ENCODE measurements at places on chromosomes 16 and 17.

- H3K4me3 ChIP-seq = no peak overlapping the region
- no peaks in the 10 kb centered on the region for H3K4me1 ChIP-seq
Observed at GRCh38 chr16:82636485-82636884, 9.7 kb downstream of the CDH13 start.

DNA sequence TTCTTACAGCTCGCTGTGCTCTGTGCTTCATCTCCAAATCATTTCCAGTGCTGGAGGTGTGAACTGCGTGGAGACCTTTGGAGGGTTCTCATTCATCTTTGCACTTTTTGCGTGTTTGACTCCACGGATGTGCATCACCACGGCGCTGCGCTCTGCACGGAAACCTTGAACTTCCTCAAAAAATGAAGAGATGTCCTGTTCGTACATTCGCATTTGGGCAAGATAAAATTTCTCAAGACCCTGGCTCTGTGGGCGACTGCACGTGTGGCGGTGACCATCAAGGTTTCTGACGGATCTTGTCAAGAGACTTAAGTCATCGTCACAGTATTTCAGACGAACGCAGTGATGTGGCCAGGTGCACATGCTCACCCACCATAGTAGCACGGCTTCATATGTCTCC, 10.3 kb upstream of the PVALEF start:
- no peaks in the 10 kb centered on the region for H3K27me3 ChIP-seq
- no peak for DNase-seq
- H3K4me1 ChIP-seq = peaks cover 21% of the 10 kb centered on the region
- H3K4me3 ChIP-seq = no peak overlapping the region

GRCh38 chr16:85567101-85567866, 45.8 kb upstream of the GSE1 start:
- peak overlapping the region; percentile 86 for H3K27ac ChIP-seq
- no peaks in the 10 kb centered on the region for H3K27me3 ChIP-seq
- no peak overlapping the region for H3K4me3 ChIP-seq
- no peak for DNase-seq
- no peaks in the 10 kb centered on the region for H3K36me3 ChIP-seq
- H3K4me1 ChIP-seq = peaks cover 97% of the 10 kb centered on the region

DNA sequence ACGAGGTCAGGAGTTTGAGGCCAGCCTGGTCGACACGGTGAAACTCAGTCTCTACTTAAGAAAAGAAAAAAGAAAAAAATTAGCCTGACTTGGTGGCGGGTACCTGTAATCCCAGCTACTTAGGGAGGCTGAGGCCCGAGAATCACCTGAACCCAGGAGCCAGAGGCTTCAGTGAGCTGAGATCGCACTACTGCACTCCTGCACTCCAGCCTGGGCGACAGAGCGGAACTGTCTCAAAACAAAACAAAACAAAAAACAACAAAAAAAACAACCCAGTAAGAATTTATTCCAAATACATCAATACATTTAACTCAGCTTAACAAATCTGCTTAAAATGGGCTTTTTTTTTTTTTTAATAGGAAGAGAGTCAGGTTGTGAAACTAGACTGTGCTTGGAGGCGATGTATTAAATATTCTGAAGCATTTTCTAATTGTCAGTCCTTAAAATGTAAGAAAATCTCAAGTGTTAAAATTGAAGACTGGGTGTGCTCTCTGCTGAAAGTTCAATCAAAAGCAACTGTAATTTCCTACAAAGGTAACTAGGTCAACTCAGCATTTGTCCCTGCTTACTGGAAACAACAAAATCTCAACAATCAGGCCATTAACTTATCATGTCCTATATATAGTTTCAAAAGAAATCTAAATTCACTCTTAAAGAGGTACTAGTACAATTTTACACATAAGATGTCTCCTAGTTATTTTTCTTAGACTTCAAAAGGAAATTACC, 23.2 kb downstream of the KANSL1 start:
- H3K27me3 ChIP-seq = no peaks in the 10 kb centered on the region
- H3K4me3 ChIP-seq = no peak overlapping the region
- H3K27ac ChIP-seq = no peak overlapping the region
- peaks cover 11% of the 10 kb centered on the region for H3K4me1 ChIP-seq

DNA sequence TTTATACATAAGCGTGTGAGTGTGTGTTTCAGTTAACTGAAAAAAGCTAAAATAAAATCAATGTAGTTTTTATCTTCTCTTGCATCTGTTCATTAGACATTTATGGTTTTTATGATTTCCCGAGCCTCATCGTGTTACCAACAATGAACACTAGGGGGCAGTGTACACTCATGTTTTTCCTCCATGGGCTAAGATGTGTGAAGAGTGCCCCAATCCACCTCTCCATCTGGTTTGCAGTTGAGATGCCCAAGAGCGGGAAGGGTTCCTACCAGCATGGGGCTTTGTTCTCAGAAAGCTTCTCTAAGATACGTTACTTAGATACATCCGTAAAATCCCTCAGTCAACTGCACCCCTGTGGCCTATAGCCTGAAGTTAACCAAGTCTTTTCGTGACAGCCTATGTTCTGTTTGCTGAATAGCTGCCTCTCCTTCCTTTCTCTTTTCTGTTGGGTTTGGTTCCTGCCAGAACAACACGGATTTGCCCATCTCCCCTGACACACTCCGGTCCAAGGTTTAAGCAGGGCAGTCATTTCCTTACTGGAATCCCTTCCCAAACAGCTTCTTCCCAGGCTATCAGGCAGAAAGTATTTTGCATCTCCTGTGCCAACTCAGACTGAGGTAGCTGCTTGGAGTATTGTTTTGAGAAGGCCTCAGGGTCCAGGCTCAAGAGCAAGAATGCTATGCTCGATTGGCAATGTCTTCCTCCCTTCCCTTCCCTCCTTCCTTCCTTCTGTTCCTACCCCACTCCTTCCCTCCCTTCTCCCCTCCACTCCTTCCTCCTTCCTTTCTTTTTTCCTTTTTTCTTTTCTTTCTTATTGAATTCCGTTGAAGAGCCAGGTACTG, 12.9 kb upstream of the ELAC2 start:
- no peaks in the 10 kb centered on the region for H3K27me3 ChIP-seq
- no peak overlapping the region for H3K4me3 ChIP-seq
- H3K27ac ChIP-seq = no peak overlapping the region
- peak; percentile 79 for DNase-seq
- no peaks in the 10 kb centered on the region for H3K36me3 ChIP-seq
- H3K4me1 ChIP-seq = peaks cover 3% of the 10 kb centered on the region

DNA sequence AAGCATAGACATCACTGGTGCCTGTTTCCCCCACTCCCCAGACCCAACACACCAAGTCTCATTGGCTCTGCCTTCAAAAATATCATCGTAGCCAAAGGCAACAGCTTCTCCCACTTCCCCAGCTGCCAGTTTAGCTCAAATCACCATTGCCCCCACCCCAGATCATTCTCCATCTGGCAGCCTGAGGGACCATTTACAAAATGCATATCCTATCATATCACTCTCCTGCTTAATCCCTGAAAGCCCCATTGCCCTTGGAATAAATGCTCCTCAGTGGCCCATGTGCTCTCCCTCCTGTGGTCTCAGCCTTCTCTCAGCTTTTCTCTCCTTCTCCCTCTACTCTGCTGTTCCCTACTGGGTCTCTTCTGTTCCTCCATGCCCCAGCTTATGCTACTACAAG, 68.3 kb downstream of the CACNG3 start:
- H3K4me3 ChIP-seq = no peak overlapping the region
- H3K36me3 ChIP-seq = no peaks in the 10 kb centered on the region
- no peak for DNase-seq
- no peak overlapping the region for H3K27ac ChIP-seq

DNA sequence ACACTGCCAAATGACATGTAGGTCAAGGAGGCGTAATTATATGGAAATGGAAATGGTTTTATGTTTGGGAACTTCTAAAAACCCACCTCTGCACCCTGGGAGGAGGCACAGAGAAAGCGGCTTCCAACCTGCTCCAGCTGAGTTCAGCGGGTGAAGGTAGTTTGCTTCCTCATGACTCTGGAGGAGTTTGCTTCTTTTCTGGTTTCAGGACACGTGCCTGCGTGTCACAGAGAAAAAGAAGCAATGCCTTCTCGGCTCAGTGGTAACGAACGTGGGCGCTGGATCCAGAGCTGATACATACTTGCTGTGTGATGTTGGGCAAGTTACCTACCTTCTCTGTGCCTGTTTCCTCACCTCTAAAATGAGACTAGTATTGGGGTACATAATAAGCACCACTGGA, 22.1 kb downstream of the GPR139 start:
- DNase-seq = no peak
- H3K27ac ChIP-seq = no peak overlapping the region
- no peak overlapping the region for H3K4me3 ChIP-seq
- H3K4me1 ChIP-seq = no peaks in the 10 kb centered on the region

GRCh38 chr17:55500103-55500502, 11.1 kb downstream of the SMIM36 start:
- no peak for DNase-seq
- no peak overlapping the region for H3K27ac ChIP-seq
- H3K4me3 ChIP-seq = no peak overlapping the region
- no peaks in the 10 kb centered on the region for H3K36me3 ChIP-seq
- no peaks in the 10 kb centered on the region for H3K27me3 ChIP-seq
- H3K4me1 ChIP-seq = no peaks in the 10 kb centered on the region

DNA sequence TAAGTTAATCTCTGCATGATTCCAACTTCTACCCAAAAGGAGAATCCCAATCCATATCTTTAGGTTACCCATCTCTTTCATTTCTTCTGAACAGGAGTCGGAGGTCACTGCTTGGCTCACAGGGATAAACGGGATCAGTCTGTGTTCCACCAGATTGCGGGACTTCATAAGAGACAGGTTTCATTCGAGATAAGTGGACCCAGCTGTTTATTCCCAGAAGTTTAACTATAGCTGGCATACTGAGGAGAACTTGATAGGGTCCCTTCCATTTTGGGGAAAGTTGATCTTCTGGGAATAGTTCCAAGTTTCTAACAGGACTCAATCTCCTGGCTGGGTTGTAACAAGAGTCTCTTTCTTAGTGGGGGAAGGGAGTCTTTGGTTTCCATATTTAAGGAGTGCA, 45.4 kb upstream of the ARL4D start:
- H3K27me3 ChIP-seq = no peaks in the 10 kb centered on the region
- H3K36me3 ChIP-seq = no peaks in the 10 kb centered on the region
- DNase-seq = no peak
- H3K4me1 ChIP-seq = no peaks in the 10 kb centered on the region
- no peak overlapping the region for H3K4me3 ChIP-seq

GRCh38 chr16:17389384-17389783, 81.4 kb downstream of the XYLT1 start:
- no peak overlapping the region for H3K4me3 ChIP-seq
- H3K27me3 ChIP-seq = no peaks in the 10 kb centered on the region
- H3K36me3 ChIP-seq = no peaks in the 10 kb centered on the region

DNA sequence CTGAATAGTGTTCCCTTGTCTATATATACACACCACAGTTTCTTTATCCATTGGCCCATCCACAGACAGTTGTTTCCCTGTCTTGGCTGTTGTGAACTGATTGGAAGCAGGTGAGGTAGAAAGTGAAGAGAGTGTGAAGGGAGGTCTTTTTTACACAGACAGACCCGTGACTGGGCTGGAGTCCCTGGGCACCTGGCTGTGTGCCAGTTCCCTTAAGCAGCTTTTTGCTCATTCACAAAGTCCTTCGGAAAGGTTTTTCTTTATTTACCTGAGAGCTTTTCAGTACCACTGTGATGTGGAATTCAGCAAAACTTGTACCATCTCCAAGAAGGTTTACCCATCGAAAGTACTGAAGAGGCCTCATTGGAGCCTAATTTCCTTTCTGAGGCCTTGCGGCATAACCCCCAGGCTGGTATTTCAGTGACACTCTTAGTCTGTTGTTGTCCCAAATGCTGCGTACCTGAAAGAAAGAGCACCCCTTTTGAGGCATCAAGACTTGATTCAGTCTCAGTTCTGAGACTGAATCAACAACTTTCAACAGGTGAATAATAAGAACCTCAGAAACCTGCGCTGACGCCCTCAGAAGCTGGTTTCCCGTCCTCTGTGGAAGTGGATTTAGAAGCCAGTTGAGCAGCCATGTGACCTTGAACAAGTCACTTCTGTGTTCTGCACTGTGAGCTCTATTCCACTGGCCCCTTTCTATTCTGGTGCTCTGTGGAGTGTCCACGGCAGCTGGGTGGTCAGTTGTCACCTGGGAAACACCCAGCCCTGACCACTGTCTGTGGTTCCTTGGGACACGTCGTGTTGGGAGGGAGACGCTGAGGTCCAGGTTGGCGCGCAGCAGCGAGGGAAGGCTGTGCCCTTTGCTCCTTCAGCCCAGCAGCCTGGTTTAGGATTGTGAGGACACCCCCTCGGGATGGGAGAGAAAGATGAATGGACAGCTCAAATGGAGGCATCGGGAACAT, 53.9 kb upstream of the CRISPLD2 start:
- H3K27ac ChIP-seq = no peak overlapping the region
- H3K4me1 ChIP-seq = no peaks in the 10 kb centered on the region
- peak; percentile 38 for DNase-seq
- H3K27me3 ChIP-seq = no peaks in the 10 kb centered on the region
- no peak overlapping the region for H3K4me3 ChIP-seq

GRCh38 chr17:50993544-50993943, 127.1 kb downstream of the SPAG9 start:
- DNase-seq = no peak
- no peaks in the 10 kb centered on the region for H3K4me1 ChIP-seq
- H3K36me3 ChIP-seq = peaks cover 79% of the 10 kb centered on the region
- H3K27me3 ChIP-seq = no peaks in the 10 kb centered on the region

DNA sequence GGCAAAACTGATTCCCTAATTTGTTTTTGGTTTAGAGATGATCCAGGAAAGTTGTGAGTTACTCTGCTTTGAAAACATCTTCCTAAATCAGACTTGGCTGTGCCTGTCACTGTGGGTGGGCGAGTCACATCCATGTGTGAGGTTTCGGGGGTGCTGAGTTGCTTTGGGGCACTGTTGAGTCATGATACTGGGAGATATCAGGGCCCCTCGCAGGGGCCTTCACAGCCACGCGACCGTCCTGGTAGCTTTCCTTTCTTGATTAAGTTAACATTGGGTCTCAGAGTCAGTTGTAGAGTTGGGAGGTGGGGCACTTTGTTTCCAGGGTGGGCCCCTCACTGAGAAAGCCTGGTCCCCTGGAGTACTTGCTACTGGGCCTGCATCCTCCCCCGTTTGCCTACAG, 58.3 kb upstream of the LGALS9 start:
- peaks cover 45% of the 10 kb centered on the region for H3K4me1 ChIP-seq
- no peak for DNase-seq
- H3K4me3 ChIP-seq = no peak overlapping the region
- H3K27me3 ChIP-seq = no peaks in the 10 kb centered on the region
- no peaks in the 10 kb centered on the region for H3K36me3 ChIP-seq
- H3K27ac ChIP-seq = no peak overlapping the region

- no peak overlapping the region for H3K27ac ChIP-seq
- H3K4me3 ChIP-seq = no peak overlapping the region
- H3K36me3 ChIP-seq = no peaks in the 10 kb centered on the region
- H3K27me3 ChIP-seq = no peaks in the 10 kb centered on the region
Observed at GRCh38 chr17:63136369-63137012, 170.5 kb downstream of the TANC2 start.

- H3K27me3 ChIP-seq = no peaks in the 10 kb centered on the region
- no peaks in the 10 kb centered on the region for H3K36me3 ChIP-seq
- no peaks in the 10 kb centered on the region for H3K4me1 ChIP-seq
- DNase-seq = no peak
Observed at GRCh38 chr17:19264268-19264667, 27.1 kb downstream of the EPN2 start.

Measured in natural killer cell (primary cell).